Ecto neural progenitor cell (in vitro differentiated cells): ENCODE measurements at places on chromosomes 12 and 14.

DNA sequence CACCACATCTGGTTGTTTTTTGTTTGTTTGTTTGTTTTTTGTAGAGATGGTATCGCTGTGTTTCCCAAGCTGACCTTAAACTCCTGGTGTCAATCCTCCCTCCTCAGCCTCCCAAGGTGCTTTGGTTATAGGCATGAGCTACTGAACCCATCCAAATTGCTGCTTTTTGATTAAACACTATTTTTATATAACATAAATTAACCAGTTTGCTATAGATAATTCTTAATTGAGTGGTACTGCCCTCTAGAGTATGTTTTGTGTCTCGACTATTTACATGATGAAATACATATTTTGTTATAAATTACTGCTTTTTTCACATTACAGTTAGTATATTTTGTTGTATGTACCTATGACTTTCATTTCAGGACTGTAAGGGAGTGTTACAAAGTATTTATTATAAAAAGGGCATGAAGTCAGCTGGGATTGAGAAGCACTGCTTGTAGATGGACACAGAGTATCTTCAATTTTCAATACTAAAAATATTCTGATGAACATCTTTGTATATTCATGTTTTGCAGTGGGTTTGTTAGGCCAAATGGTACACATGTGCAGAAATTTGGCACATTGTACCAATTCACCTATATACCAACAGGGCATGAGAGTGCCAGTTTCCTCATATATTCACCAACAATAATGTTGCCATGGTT is 14.9 kb upstream of the SCAF11 start:
- DNase-seq = no peak

GRCh38 chr12:71589478-71589881 is 74.2 kb downstream of the ZFC3H1 start:
- no peak for DNase-seq

DNA sequence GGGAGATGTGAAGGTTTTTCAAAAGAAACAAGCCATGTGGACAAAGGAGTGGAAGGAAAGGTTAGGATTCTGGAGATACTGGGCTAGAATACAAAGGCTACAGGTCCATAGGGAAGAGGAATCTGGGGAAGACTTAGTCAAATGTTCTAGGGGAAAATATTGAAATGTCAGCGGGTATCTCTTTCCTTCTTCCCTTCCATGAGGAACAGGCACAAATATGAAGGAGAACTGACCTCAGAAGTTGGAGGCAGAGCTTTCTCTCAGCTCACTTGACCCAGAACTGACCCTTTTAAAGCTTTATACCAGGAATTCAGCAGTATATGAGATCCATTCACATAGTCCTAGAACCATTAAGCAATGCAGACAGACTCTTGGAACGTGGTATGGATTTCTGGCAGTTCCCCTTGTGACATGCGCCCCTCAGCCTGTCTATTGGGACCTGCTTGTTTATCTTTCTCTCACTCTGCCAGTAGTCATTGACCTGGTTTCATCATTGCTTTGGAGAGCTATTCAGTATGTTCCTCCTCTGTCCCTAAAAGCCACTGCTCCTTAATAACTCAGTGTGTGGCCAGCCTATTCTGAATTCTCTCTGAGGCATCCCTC is 43.0 kb upstream of the GSG1 start:
- no peak for DNase-seq

DNA sequence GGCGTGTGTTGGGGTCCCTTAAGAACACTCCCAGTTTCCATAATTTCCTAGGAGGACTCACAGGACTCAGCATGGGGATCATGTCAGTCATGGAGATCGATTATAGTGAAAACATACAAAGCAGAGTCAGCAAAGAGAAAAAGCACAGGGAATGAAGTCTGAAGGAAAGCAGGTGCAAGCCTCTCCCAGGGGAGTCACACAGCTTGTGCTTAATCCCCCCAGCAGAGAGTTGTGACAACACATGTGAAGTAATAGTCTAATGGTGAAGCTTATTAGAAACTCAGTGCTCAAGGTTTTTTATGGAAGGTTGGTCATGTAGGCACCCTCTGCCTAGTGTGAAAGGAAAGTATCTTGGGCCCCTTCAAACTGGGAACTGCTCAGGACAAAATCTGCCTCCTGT is 149.0 kb upstream of the SEL1L start:
- no peak for DNase-seq

DNA sequence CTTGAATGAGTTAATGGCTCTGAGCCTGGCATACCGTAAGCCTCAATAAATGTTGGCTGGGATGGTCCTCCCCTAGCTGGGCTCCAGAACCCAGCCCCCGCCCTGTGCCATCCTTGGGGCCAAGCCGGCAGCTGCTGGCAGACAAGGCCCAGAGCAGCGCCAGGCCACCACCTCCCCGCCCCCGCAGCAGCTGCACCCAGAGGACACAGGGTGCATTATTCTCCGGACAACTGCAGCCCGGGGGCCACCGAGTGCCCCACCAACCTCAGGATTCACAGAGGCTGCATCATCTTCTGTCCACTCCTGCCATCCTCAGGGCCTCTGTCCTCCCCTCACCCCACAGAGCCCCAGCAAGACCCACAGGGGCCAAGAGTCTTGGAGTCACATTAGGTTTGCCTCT is 92.7 kb downstream of the NCOR2 start:
- DNase-seq = no peak

- no peak for DNase-seq
Measured at GRCh38 chr12:46958599-46959290, 120.7 kb upstream of the PCED1B start.
